ENCODE measurements at places on chromosomes 11 and 22.
A peak's percentile ranks its signal among the peaks of the same experiment; 100 is the strongest.

GRCh38 chr11:92276773-92277172, 52.2 kb downstream of the FAT3 start:
- no peak for DNase-seq

- DNase-seq, result peak; percentile 8
Observed at GRCh38 chr11:77547863-77548551, 41.7 kb upstream of the AQP11 start.

DNA sequence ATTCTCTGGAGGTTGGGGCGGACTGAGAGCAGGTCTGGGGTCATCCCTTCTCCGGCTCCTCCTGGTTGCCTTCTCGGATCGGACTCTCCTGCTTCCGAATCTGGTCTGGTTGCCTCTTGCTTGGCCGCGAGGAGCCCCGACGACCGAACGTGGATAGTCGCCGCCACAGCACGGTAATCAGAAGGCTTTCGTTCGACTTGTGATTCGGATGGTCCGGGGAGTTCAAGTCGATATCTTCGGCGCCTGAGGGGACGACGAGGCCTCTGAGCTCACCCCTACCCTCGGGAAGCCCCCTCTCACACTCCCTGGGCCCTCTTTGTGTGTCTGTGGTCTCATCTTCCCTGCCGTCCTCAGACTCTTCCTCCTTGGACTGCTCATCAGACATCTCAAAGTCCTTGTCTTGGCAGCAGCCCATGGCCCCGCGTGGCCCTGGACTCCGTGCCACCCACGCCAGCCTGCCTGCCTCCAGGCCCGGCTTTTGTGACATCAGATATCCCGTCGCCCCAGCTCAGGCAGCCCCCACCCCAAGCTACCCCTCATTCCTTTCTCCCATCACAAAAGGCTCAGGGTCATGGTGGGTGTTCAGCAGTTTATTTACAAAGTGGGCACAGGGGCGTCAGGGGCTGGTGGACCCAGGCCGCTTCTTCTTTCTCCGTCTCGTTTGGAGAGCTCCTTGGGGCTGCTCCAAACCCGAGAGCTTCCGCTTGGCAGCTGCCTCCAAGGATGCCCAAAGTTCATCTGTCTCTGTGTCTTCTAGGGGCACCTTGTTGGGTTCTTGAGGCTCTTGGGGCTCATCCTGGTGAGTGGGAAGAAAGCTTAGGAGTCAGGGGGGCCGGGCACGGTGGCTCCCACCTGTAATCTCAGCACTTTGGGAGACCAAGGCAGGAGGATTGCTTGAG, at the start of gene TEX54:
Gene TEX54, minus strand, starts transcription at position 506 of the 899 bp plus-strand sequence.
- DNase-seq, result no peak

- DNase-seq, result no peak
Observed at GRCh38 chr22:26357813-26358212, 71.2 kb upstream of the ASPHD2 start.

DNA sequence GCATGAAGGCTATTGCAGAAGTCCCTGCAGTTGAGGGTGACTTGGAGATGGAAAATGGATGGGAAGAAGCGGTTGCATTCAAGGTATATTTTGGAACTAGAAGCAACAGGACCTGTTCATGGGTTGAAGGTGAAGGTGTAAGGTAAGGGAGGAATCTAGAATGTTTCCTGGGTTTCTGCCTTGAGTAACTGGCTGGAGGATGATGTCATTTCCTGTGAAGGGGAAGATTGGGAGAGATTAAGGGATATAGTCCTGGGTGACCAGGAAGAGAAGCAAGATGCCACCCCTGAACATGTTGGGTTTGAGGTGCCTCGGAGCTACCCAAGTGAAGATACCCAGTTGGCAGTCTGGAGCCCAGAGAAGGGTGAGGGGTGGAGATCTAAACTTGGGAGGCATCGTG, 12.1 kb upstream of the MOGAT2 start:
- DNase-seq, result no peak

GRCh38 chr11:131644204-131644795, 273.9 kb downstream of the NTM start:
- no peak for DNase-seq

- DNase-seq, result no peak
Observed at GRCh38 chr11:75539459-75540334, 14.0 kb upstream of the GDPD5 start.

DNA sequence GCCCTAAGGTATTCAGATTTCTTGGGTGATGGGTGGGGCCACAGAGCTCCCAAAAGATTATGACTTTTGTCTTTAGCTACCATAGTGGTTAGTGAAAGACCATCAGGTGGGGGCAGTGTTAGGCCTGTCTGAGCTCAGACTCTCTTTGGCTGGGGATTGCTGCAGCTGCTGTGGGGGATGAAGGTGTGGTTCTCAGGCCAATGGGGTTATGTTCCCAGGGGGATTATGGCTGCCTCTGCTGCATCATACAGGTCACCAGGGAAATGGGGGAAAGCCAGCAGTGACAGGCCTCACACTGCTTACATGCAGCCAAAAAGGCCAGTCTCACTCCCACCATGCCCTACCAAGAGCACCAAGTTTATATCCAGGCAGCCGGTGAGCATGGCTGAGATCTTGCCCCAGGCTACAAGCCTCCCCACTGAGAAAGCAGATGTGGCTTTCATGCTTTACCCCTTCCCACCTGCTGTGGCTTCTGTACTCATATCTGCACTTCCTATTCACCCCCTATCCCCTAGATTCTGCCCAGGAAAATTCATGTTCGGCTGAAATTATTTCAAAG, 24.8 kb downstream of the CNTF start:
- no peak for DNase-seq

- DNase-seq, result no peak
Observed at GRCh38 chr11:9774591-9775397, 110.9 kb downstream of the SWAP70 start.

DNA sequence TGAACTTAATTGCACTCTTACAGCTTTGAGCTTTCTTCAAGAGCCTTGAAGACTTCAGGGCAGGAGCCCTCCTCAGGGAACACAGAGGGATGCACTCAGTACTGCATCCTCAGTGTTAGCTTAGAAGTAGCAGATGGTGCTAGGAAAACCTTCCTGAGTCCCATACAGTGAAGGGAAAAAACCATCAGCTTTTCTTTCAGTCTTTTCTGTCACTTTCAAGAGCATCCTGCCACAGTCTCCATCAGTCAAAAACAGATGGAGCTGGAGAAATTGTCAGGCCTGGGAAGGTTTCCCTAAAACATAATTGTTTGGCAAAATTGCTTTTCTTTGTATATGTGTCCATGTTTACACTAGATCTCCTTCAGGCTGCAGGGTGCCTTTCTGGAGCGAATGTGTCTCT, 384.1 kb downstream of the NELL1 start:
- no peak for DNase-seq

- no peak for DNase-seq
Observed at GRCh38 chr11:112795142-112795815, 165.9 kb upstream of the NCAM1 start.

GRCh38 chr11:8684600-8685290, 2.2 kb downstream of the RPL27A start:
- DNase-seq, result no peak

DNA sequence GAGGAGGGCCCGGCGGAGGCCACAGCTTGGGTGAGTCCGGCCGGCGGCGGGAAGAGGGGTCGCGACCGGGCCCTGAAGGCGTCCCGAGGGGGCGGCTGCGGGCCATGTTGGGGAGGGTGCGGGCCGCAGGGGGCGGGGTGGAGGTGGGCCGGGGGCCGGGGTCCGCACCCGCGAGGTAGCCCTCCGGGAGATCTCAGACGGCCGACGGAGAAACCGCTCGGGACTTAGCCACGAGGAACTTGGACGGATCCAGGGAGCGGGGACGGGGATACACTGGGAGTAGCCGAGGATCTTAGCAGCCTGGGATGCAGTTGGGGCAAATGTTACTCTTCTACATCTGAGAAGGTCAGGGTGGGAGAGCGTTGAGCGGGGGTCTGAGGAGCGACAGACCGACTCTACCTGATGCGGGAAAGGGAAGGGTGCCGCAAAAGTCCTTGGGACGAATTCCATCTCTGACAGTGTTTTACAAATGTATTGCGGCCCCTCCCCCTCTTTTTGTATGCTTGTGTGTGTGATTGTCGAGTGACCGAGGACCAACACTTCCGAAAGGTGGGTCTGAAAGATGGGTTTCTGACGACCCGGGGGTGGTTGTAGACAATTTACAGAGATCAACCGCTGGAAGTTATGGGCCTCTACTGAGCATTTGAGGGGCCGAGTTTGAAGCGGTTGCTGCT, 658 bp downstream of the STIP1 start:
- peak; percentile 44 for DNase-seq

GRCh38 chr11:131036514-131036913, 120.2 kb upstream of the SNX19 start:
- no peak for DNase-seq

DNA sequence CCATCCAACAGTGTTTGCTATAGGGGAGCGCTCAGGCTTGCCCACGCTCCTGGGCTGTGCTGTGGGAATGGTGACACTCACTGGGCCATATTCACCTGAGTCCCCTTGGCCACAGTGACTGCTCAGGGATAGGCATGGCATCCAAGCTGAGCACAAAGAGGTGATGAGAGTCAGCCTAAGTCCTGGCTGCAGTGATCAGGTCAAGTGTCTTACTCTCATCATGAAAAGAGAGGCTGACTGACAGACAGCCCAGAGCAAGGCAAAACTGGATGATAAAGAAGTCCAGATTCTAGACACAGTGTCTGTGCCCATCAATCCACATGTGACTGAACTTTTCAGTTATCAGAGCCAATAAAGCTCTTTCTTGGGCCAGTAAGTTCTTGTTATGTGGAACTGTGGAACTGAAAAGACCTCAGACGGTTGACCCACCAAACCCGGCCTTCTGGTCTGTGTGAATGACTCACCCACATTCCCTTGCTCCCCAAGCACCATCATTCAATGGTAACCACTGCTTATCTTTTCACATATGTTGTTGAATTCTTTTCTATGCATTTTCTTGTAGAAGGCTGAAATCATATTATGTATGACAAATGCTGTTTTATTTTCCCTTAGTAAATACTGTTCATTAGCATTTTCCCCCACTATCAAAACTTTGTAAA, 43.2 kb upstream of the YPEL1 start:
- no peak for DNase-seq

- DNase-seq, result no peak
Observed at GRCh38 chr22:42367980-42368378, 64.2 kb downstream of the NFAM1 start.

- no peak for DNase-seq
Observed at GRCh38 chr11:74123008-74123448, 47.8 kb downstream of the C2CD3 start.

GRCh38 chr22:29470159-29470855, 9.7 kb upstream of the NEFH start:
- peak; percentile 73 for DNase-seq

DNA sequence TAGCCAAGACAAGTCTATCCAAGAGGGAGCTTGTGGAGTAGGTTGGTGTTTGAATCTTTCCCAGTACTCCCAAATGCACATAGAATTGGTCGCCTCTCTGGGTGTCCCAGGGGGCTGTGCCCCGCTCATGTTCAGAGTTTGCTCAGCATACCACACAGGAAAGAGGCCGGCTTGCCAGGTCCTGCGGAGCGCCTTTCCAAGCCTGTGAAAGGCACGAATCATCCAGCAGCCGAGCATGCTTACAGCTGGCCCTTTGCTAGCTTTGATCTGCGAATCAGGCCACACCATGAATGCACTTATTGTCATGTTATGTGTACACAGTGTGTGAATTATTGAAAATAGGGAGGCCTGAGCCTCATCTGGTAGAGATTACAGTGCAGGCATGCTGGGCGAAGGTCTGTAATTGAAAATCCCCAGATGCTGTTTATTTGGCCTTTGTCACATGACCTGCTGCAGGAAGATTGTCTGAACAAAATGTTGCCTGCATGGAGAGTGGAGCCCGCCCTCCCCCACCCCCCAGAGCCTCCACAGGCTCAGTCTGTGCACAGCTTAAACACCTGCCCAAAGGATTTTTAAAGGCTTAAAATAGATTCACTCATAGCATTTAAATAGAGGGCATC, 163.3 kb upstream of the RASSF10 start:
- DNase-seq, result no peak

GRCh38 chr11:75510004-75510722, 15.6 kb downstream of the GDPD5 start:
- no peak for DNase-seq

DNA sequence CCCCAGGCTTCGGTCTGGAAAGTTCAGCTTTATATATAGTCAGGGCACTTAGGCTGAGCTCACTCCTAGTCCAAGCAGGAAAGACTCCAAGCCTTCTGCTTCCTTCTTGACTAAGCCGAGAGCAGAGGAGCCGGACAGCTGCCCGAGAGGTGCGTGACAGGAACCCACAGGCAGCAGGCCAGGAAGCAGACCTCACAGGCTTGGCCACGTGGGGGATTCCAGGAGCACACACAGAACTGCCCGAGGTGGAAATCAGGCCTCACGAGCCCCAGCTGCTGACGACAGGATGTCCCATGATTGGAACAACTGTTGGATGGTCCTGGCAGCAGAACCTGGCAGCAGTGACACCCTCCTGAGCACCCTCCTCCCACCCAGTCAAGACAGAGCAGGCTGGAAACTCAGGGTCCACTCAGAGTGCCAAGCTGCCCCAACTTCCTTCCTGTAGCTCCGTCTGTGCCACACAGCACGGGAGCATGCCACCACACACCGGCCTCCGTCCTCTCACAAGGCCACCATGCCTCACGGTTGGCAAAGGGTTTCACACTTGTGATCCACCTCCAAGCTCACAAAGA, 5.4 kb downstream of the PLA2G6 start:
- DNase-seq, result no peak

DNA sequence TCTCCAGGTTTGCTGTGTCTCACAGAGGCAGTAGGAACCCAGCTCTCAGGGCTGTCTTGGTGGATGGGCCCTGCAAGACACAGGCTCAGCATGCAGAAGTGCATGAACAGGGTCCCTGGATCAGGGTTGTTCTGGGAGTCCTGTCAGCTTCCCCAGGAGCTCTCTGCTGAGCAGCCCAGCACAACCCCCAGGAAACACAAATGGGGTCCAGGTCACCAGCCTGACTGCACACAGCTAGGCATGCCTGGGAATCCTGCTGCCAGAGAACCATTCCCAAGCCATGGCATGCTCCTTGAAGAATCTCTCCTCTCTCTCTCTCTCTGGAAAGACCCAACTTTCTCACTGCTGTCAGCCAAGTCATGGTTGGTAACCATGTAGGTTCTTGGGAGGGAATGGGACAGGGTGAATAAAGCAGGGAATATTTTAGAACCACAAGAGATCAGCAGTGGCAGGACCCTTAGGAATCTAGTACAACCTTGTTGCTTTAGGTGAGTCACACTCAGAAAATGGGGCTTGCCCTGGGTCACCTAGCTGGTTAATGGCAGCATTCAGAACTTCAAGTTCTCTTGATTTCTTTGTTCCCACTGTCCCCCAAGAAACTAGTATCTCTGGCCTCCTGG, 21.4 kb downstream of the TUB start:
- no peak for DNase-seq

DNA sequence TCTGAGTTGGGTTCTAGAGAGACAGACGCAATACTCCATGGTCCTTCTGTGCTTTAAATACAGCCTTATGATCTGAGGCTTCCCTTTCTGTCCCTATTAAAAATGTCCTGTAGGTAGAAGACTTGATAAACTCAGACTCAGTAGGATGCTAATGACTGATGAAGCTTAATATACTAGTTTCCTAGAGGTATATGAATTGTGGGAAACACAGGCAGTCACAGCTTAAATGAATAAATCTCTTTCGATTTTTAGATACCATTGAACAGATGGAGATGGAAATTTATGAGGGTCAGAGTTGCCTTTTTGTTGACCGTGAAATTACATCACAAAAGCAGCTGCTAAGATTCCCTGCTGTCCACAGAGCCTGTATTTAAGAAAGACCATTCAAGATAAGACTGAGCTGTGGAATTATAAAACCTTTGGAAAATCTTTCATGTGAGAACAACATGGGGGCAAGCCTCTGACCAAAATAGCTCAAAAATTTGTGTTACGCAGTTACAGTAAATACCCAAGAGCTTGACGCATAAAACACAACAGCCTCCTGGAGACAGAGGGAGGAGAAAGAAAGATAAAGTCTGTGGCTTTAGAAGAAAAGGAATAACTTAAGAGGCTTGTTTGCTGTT, 172.3 kb downstream of the AASDHPPT start:
- DNase-seq, result no peak

All from stimulated activated CD4-positive, alpha-beta T cell treated with anti-CD3 and anti-CD28 coated beads, Interleukin-1b, Interleukin-23, amount 100 ng/mL, for 48 hours (primary cell).